Forelimb muscle (tissue), 1 donor: ENCODE measurements at places on chromosomes 1 and 21. TPM values are rescaled to one million over a fixed set of nuclear protein-coding genes. Genes with fewer than 3 reads are reported as not detected.

Gene LORICRIN
- polyA plus RNA-seq = not detected

Gene ZFP69
- polyA plus RNA-seq = 5.8 TPM

Gene GJC2
- polyA plus RNA-seq = 0.48 TPM

Gene ATP13A2
- 16.4 TPM for polyA plus RNA-seq

Gene ADORA1
- 5.3 TPM for polyA plus RNA-seq

Gene HCN3
- 4.3 TPM for polyA plus RNA-seq

Gene CD1E
- polyA plus RNA-seq = 0.35 TPM

Gene PTPN7
- 0.92 TPM for polyA plus RNA-seq

Gene FAM177B
- polyA plus RNA-seq = 0.25 TPM

GRCh38 chr1:55309786-55310504, 94.8 kb upstream of the USP24 start:
- no peak for DNase-seq

GRCh38 chr1:229986737-229987337, 80.2 kb upstream of the GALNT2 start:
- no peak for DNase-seq

- DNase-seq = no peak
These were observed 45.5 kb downstream of the DHRS3 start for GRCh38 chr1:12572522-12572921.

DNA sequence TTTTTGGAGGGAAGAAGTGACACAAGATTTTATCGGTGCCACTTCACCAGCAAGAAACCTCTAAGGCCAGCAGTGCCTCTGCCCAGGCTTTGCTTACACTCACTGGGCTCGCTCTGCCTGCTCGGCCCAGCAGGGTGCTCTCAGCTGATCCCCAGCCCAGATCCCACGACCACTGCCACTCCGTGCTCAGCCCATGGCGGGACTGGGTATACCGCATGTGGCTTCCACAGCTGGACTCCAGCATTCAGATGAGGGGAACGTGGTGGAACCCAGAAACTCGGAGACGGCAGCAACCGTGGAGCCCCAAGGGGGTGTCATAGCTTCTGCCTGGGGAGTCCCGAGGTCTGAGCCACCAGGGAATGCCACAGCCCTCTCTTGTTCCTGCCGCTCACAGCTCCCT, 12.9 kb downstream of the USP25 start:
- DNase-seq = no peak

DNA sequence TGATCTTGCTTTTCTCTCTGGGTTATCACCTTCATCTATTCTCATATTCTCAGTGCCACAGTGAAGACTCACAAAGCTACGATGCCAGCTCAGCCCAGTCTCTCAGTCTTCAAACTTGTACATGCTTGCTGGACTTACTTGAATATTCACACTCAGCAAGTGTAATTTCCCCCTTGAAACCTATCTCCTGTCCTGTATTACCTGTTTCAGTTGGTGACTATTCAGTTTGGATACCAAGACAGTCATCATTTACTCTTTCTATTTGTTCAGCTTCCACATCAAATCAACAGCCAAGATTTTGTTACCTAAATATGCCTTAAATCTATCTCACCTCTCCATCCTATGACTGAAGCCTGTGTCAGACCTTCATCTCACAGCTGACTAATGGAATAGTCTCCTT, 209.7 kb downstream of the LRRC7 start:
- DNase-seq = no peak

- no peak for DNase-seq
These were observed 1.2 kb upstream of the ANGPTL7 start for GRCh38 chr1:11187931-11188330.

GRCh38 chr1:110897681-110898080, 24.7 kb downstream of the CD53 start:
- DNase-seq = no peak

GRCh38 chr1:23478896-23479665, 4.9 kb downstream of the ASAP3 start:
- no peak for DNase-seq

DNA sequence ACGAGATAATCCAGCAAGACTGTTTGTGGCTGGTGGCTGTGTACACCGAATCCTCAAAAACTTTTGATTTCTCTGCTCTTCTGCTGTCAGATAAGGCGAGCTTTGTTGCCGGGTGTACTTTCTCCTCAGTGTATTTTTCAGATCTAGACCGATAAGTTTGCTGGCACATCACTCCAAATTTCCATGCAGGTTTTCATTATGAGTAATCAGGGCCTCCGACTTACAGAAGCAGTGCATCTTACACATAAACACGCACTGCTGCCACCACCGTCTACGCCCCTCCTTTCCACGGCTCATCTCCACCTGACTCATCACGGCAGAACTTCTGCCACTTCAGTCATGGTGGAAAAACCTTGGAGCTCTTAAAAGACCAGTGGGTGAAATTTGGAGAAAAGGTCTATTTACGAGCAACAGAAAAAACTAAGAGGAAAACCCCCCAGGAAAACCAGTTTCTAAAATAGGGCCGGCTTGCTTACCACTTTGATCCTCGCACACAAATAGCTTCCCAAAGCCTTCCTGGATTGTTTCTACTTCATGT, 7.7 kb downstream of the ZBTB21 start:
- DNase-seq = no peak

- DNase-seq = no peak
These were observed 43.3 kb upstream of the PUM1 start for GRCh38 chr1:31108861-31109260.

GRCh38 chr21:28617300-28617699, 375.4 kb downstream of the LTN1 start:
- DNase-seq = no peak

DNA sequence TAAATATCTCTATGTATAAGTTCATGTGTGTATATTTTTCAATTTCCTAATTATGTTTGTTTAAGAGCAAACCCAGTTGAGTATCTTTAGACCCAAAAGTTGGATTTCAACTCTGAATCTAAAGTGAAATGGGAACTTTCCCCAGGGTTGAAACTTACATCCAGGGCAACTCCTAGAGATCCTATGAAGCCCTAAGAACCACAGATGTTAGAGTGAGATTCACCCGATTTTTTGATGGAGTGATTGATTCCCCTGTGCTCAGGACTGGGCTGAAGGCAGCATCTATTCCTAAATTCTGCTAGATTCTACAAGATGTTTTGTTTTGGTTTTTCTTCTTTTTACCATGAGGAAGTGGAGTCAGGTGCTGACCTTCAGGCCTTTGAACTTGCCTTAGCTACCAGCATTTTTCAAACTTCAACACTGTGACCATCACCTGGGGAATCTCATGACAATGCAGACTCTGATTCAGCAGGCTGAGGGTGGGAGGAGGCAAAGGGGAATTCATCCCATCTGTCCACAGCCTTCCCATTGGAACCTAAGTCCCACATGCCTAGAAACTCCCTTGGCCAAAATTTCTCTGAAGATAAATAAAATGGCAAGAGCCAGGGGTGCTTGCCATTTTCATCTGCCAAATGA, 145.5 kb downstream of the ETS2 start:
- DNase-seq = no peak

DNA sequence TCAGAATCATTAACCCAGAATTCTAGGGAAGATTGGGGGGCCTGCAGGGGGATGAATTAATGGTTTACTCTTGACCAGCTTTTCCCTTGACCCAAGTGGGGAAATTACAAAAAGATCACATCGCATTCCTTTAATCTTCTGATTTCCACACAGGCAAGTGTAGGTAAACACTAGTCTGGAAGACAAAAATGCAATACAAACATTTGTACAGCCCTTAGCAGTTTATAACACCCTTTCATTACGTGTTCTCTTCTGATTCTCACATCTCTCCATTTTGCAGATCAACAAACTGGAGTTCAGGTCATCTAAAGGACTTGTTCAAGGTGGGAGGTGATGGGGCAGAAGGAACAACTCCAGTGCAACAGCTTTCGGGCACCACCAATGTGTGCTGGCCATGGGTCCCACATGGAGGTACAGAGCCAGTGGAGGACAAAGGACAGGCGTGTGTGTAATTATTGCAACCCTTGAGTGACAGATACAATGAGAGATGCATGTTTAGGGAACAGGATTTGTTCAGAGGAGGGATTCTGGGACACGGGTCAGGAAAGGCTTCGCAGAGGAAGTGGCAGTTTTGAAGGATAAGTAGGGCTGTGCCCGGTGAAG, 20.4 kb downstream of the ATF3 start:
- no peak for DNase-seq

DNA sequence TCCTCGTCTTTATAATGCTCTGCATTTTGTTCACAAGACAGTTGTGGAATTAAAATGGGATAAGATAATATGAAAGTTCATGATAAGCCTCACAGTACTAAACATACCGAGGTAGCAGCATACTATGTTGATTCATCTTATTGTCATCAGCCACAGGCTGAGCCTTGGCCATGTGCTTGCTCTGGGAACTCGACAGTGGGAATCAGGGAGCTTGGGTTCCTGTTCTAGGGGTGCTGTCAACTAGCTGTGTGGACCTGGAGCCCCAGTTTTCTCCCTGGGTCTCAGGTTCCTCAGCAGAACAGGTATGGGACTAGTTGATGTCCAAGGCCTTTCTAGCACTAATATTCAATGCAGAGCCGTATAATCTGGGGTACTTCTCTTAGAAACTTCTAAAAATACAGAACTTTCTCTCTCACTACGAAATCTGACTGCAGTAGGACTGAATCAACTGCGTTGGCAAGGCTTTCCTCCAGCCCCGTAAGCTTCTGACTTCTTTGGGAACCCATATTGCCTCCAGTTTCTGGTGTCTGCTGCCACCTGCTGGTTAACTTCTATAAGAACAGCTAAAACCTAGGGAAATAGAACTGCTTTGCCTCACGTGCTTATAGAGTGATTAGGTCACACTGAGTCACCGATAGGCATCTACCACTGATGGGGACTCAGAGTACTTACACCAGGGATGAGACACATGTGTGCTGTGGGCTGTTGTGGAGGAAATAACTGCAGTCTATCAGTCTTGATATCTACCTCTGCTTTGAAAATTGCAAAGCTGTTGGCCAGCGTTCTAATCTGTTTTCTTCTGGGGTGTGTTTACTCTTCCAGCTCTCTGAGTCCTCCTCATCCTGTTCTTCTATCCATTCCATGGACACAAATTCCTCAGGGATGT, 110.9 kb downstream of the RGL1 start:
- peak; percentile 81 for DNase-seq

DNA sequence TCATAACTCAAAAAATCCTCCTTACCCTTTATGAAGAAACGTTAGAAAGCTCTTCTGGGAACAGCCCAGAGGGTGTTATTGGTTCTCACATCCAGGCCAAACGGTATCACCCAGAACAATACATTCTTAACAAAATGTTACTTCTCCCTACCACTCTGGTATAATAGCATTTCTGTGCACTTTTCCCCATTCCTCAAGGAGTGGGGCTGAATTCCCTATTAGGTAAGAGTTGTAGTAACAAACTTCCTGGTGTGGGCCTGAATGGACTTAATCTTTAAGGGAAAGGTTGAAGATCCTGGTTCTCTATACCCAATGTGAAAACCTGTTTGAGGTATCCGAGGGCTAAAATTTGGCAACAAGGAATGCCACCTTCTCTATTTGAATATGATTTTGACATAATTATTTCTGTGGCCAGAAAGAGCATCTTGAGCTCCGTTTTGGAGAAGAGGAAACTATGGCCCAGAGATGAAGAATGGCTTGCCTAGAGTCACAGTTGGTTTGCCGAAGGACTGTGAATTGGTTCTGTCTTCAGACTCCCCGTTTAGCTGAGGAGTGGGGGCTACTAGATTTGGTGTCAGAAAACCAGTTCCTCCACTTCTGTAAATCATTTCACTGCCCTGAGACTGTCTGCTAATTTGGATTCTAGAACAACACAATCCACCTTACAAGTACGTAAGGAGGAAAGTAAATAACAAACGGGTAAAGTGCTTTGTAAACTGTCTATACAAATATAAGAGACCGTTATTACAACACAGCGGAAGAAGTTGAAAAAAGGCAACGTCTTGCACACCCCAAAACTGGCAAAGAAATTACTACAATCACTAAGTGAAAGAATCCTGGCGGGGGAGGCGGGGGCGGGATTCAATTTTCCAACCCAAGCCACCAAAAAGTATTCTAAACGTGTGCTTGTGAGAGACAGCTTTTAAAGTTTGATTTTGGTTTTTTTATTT, 2.3 kb downstream of the ANP32E start:
- no peak for DNase-seq

DNA sequence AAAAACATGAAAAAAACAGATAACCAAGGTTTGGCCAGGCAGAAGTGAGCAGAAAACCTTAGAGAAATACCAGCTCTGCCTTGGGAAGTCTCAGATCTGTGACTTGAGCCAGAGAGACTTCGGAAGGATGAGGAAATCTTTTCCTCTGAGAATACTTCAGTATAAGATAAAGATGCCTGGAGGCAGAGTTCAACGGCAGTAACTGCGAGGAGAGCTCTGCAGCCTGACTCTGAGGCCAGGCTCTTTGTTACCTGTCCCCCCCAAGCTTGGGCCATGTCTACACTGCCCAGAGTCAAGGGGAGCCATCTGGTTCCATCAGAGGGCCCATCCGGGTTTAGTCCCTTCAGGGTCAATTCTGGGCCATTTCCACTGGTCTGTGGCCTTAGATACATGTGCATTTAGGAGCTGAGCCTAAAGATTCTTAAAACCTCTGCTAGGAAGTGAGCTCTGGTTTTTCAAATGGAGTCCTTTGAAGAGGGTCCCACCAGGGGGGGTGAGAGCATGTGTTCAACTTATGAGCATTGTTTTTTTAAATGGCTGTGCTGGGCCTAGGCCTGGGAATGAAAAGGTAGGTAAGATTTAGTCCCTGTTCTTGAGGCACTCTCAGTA, 8.7 kb downstream of the KIRREL1 start:
- DNase-seq = no peak

DNA sequence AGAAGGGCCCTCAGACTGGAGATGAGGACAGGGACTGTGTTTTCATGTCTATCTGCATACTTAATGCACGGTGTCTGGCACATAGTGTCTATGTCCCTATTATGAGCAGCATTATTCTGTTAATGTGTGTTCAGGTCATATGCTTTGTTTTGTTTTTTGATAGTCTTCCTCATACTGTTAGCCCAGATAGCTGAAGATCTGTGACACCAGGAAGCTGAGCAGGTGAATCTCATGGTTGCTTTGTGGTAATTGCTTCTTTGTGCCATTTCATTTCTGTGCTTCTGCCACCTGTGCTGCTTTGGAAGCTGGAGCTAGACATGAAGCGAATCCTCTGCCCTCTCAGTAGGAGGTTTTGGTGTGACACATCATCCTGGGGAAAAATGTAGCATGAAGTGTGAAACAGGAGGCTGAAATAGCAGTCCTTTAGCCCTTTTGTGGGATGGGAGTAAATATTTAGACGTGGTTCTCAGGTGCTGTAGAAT, 15.8 kb downstream of the SMAP2 start:
- no peak for DNase-seq

- DNase-seq = no peak
These were observed 38.9 kb upstream of the IVNS1ABP start for GRCh38 chr1:185355947-185356346.

- DNase-seq = no peak
These were observed 187.9 kb downstream of the PTPRU start for GRCh38 chr1:29424266-29424665.

DNA sequence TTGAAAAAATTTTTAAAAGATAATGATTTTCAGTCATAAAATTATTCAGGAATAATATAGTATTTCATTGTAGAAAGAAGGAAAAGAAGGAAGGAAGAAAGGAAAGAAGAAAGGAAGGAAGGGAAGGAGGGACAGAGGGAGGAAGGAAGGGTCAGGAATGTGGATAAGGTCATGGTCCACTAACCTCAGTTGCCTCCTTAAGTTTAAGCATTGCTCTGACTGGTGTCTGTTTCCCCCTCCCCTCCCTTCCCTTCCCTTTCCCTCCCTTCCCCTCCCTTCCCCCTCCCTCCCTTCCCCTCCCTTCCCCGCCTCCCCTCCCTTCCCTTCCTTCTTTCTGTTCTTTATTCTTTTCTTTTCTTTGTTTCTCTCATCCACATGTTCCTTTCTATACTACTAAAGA, 95.7 kb downstream of the PLPPR5 start:
- no peak for DNase-seq

- no peak for DNase-seq
These were observed 1.1 kb downstream of the PIK3CD start for GRCh38 chr1:9652379-9653209.
